ENCODE measurements at places on chromosomes 5 and 9.

- DNase-seq = peak; percentile 12
Measured at GRCh38 chr9:133703591-133704399, 34.4 kb downstream of the SARDH start.

DNA sequence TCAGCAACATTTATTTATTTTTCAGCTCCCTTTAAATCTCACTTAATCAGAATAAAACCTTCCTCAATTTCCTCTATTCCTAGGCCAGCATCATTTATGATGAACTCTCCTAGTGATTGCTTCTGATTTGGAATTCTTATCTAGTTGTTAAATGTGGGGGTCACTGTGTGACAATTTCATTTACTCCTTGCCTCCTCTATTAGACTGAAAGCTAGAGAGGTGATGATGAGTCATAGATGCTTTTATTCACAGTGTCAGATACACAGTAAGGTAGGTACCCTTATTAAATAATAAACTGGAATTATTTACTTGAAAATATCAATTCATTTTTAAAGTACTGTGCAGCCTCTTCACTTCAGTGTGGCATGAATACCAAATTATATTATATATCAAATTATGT, 960.6 kb downstream of the MAT2B start:
- no peak for DNase-seq

DNA sequence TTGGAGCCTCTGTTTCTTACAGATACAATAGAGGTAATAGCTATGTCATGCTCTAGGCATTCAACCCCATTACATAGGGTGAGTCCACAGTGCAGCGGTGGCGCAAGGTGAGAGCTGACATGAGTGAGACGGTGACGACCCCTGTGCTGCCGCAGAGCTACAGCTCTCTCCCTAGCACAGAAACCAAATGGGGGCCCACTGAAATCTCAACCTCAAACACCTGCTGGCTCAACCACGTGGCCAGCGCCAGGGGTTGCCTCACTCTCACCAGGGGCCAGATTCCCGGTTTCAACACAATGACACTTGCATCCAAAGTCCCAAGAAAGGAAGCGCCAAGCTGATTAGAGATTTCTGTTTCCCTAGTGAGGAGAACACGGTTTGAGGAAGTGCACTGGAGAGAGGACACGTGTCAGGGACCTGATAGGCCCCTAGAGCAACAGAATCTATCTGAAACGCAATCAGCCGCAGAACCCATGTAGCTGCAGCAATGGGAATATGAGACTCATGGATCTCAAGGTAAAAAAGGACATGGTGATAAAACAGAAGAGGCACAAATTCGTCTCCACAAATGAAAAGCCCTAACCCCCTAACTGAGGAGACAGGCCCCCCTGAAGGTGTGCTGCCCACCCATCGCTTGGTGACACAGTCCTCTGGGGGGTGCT, 114.3 kb downstream of the CRB2 start:
- no peak for DNase-seq

DNA sequence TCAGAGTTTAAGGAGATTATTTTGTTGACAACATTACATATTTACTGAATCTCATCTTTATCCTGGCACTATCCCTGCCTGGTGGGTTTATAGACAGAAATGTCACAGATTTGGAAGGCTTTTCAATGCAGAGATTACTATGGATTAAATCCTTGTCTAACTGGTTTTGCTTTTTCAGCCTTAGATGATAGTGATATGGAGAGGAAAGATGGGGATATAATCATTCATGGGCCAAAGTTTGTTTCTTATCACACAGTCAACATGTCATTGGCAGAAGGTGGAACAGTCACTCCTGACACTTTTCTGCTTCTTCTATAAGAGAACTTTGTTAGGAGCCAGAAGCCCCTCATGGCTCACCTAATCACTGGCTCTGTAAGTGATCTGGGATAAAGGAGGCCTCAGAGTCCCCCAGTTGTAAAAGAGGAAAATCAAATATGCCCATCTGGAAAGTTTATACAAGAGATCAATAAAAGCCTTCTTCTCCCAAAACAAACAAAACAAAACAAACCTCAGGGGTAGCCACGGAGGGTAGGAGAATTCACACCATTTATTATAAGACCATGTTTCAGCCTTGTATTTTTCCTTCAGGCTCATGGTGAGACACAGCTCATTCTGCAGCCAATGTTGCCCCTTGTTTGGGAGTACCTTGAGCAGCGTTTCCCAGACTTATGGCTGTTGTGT, 101.2 kb downstream of the PCSK1 start:
- DNase-seq = no peak

- DNase-seq = no peak
Measured at GRCh38 chr5:7261049-7261448, 134.9 kb upstream of the ADCY2 start.

DNA sequence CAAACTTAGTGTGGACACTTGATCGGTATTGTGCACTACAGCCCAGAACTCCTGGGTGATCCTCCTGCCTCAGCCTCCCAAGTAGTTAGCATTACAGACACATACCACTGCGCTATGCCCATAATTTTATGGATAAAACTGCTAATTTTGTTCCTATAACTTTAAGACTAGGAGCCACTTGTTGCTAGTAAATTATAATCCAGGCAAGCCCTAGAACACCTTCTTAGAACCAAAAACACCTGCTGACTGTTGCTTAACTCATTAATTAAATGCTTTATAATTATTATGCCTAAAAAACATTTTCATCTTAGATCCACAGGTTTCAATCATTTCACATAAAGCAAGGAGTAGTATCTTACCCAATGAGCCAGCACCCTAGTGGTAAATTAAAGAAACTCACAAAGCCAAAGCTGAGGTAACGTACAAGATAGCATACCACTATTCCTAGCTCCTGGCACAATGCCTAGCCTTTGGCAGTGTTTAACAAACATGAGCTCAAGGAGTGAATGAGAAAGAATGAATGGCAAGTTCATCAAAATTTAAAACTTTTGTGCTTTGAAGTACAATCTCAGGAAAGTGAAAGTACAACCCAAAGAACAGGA, 5.4 kb downstream of the MRPS27 start:
- DNase-seq = no peak

GRCh38 chr9:126647585-126648411, 34.1 kb downstream of the LMX1B start:
- no peak for DNase-seq

DNA sequence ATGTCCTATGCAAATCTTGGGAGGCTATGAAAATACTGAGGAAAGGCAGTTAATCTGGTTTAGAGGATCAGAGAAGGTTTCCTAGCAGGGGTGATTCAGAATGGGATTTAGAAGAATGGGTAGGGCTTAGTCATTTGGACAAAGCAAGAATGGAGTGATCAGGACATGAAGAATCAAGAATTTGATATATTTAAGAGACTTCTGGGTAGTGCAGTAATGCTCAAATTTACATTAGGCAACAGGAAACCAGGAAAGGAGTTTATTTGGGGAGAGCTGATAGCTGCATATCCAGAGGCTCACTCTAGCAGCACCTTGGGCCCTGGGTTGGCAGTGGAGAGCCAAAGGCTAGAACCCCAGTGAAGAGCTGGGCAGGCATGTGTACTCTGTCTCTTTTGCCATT, 78.9 kb upstream of the PAPPA start:
- no peak for DNase-seq

- no peak for DNase-seq
Measured at GRCh38 chr5:32975656-32976375, 264.7 kb downstream of the NPR3 start.

- peak; percentile 38 for DNase-seq
Measured at GRCh38 chr5:1104327-1105006, 7.4 kb downstream of the SLC12A7 start.

All from effector CD4-positive, alpha-beta T cell (primary cell).